ENCODE measurements at places on chromosomes 2 and 18. TPM values are rescaled to one million over a fixed set of nuclear protein-coding genes. Genes with fewer than 3 reads are reported as not detected.

SCN9A gene
- 0.90 TPM for total RNA-seq

SAG gene
- not detected for total RNA-seq

KIAA2012 gene
- total RNA-seq = not detected

C2orf80 gene
- total RNA-seq = not detected

HSPE1 gene
- total RNA-seq = 208 TPM

NYAP2 gene
- not detected for total RNA-seq

IL18R1 gene
- total RNA-seq = 0.41 TPM

ANKRD30B gene
- total RNA-seq = not detected

CTDSP1 gene
- total RNA-seq = 29.9 TPM

RAB27B gene
- 0.11 TPM for total RNA-seq

RAPGEF4 gene
- total RNA-seq = 0.69 TPM

SLC9A2 gene
- 0.03 TPM for total RNA-seq

OTX1 gene
- total RNA-seq = 0.26 TPM

AQP12B gene
- not detected for total RNA-seq

DLX1 gene
- total RNA-seq = 0.26 TPM

DPP10 gene
- 15.6 TPM for total RNA-seq

- DNase-seq = no peak
These were observed 17.5 kb downstream of the TRAPPC12 start for GRCh38 chr2:3396920-3397559.

GRCh38 chr2:193520709-193521458 is 1326.2 kb upstream of the TMEFF2 start:
- DNase-seq = no peak

- DNase-seq = no peak
These were observed 124.4 kb upstream of the SETBP1 start for GRCh38 chr18:44556296-44556695.

GRCh38 chr18:25144820-25145219 is 207.1 kb downstream of the ZNF521 start:
- DNase-seq = no peak

- DNase-seq = no peak
These were observed 51.2 kb downstream of the SLC14A2 start for GRCh38 chr18:45666520-45666919.

- no peak for DNase-seq
These were observed 455 bp downstream of the C18orf32 start for GRCh38 chr18:49486606-49486952.

DNA sequence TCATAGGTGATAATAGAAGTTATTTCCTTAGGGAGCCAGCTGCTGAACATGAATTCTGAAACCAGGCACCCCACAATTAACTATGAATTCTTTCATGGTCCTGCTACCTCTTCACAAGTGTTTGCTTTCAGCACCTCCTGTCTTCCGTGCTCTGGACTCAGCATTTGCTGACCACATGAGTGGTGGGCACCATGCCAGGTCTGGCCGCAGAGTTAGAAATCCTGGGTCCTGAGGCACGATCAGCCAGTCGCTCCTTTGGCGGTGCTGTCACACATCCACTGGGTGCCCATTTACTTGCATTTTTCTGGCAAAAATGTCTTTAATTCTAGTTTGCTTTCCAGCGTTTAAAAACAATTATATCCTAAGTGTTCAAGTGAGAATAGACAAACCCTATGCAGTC is 196.4 kb upstream of the PXDN start:
- no peak for DNase-seq

DNA sequence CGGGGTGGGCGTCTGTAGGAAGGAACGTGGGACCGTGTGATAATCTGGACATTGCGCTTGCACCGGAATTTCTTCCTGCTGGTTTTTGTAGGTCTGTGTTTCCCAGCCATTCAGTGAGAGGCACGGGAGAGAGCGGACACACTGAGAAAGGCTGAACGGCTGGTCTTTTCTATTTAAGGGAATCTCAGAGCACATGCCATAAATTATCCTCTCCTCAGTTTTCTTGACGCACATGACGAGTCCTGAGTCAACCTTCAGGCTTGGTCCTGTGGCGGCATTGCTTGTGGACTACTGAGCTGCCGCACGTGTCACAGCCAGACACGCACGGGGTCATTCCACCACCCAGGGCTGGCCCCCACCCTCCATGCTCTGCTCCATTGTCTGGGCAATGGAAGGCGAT is 519.3 kb upstream of the ID2 start:
- no peak for DNase-seq

GRCh38 chr2:173750353-173750801 is 214.8 kb downstream of the SP3 start:
- DNase-seq = peak; percentile 31

DNA sequence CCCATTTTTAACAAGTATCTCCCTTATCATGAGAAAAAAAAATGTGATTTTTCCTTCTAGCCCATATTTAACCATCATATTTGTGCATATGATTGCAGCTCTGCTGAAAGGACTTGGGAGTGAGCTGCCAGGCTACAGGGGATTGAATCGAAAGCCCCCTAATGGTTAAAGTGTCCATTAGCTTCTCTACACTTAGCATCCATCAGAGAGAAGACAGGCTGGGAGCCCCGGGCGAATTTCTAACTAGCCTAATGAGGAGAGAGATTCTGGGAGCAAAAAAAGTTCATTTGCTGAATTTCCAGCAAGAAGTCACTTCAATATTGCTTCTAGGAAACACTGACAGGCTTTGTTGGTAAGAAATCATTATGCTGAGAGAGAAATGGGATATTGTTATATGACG is 848.8 kb downstream of the TDRD15 start:
- DNase-seq = peak; percentile 6

- DNase-seq = no peak
These were observed 2.6 kb downstream of the CAB39 start for GRCh38 chr2:230715201-230715600.

- DNase-seq = no peak
These were observed 456.6 kb upstream of the ID2 start for GRCh38 chr2:8225266-8225665.

GRCh38 chr2:96953611-96953978 is 32.8 kb downstream of the FAM178B start:
- no peak for DNase-seq

DNA sequence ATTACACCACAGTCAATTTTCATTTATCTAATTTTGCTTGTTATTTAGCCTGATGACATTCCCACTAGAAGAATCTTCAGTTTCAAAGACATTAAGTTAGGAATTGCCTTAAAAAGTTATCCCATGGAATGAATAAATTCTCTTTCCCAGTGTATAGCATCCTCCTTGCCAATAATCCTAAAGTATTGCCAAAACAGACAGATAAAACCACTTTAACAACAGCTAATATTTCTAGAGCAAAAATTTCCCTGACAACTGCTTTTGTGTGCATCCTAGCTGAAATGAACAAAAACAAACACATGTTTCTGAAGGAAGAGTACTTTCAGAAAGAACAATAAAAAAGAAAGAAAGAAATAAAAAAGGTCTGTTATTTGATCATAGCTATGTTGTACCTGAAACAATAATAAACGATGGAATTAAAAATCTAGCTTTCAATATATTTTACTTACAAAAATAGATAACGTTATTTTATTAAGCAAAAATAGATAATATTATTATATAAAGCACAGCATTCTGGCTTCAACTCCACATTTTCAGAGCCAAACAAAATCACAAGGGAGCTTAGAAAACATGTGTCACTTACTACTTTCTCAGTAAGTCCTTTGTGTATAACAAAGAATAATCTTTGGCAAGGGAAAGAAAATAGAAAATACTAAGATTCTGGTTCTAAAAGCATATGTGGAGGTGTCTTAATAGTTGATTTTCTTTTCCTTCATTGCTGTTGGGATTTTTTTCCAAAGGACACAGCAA is 939.0 kb upstream of the CRIM1 start:
- DNase-seq = no peak

DNA sequence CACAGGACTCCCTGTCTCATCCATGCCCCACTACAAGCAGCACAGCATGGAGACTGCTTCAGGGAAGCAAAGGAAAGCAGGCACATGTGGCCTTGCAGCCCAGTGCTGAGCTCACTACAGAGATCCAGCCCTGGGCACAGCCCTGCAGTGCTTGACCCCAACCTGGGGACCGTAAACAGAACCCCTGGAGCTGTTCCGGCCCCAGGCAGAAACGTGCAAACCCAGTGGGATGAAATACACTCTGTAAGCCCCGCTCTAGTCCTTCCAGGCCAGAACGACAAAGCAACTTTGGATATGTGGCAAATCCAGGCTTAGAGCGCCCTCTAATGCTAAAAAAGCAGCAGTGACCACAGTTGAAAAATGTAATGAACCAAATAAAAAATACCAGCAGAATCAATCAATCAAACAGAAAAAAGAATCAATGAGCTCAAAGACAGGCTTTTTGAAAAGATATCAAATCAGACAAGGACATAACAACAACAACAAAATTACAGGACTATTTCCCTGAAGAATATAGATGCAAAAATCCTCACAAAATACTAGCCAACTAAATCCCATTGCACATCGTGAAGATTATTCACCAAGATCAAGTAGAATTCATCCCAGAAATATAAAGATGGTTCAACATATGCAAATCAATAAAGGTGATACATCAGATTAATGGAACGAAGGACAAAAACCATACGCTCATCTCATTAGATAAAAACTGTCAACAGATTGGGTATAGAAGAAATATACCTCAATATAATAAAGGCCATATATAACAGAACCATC is 45.6 kb downstream of the ZNF519 start:
- DNase-seq = peak; percentile 52

GRCh38 chr2:14626873-14627272 is 5.6 kb upstream of the LRATD1 start:
- DNase-seq = no peak

GRCh38 chr2:73838889-73839534 is 10.3 kb downstream of the STAMBP start:
- no peak for DNase-seq

DNA sequence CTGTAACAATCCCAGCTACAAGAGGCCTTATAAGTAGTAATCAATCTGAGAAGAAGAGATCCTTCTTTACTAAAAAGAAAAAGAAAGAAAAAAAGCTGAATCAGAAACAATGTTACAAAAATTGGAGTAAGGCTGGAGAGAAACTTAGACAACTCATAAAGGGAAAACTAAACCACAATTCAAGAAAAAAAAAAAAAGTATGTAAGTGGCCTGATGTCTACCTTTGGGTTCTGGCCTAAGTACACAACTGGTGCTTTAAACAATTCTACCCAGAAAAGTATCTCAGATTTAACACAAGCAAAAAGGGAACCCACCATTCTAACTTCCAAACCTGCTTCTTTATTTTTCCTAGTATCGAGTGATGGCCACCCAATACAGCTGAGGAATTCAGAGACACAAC is 45.3 kb downstream of the ZNF521 start:
- DNase-seq = no peak

DNA sequence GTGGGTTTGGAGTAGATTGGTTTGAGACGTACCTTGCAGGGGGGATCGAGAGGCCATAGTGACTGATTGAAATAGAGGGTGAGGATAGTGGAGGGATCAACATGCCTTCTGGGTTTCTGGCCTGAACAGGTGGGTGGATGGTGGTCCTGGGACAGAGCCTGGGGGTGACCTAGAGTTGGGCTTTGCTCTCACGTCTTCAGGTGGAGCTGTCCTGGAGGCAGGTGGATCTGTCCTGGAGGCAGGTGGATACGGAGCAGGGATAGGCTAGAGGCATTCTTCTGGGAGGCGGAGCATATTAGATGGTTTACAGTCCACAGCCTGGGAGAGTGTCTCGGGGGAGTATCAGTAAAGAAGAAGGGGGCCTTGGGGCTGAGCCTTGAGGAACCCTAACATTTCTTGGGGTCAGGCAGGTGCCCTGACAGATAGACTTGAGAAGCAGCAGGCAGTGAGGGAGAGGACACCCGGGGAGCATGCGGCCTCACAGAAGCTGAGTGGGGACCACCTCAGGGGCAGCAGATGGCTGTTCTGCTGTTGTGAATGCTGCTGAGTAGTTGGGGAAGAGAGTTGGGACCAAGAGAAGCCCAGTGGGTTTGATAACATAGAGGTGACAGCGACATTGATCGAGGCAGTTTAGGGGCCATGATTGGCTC is 1.6 kb downstream of the CAPN10 start:
- no peak for DNase-seq

GRCh38 chr2:105139556-105140239 is 101.8 kb downstream of the MRPS9 start:
- no peak for DNase-seq

DNA sequence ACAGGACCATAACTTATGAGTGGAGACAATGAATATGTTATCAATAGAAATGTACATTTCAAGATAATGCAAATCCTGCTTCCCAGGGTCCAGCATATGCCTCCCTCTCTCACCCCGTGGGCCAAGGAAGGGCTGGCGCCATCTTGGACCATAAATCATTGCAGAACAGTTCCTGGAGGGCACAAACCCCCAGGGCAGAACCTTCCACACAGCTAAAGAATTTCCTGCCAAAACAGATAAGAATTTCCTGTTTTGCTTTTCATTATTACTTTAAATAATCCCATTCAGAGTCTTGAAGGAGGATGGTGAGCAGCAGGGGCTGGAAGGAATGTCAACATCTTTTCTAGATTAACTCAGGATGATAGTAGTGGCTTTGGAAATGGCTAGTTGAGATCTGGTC is 53.7 kb downstream of the EHD3 start:
- DNase-seq = no peak

GRCh38 chr2:121211251-121211650 is 73.8 kb downstream of the TFCP2L1 start:
- DNase-seq = no peak

DNA sequence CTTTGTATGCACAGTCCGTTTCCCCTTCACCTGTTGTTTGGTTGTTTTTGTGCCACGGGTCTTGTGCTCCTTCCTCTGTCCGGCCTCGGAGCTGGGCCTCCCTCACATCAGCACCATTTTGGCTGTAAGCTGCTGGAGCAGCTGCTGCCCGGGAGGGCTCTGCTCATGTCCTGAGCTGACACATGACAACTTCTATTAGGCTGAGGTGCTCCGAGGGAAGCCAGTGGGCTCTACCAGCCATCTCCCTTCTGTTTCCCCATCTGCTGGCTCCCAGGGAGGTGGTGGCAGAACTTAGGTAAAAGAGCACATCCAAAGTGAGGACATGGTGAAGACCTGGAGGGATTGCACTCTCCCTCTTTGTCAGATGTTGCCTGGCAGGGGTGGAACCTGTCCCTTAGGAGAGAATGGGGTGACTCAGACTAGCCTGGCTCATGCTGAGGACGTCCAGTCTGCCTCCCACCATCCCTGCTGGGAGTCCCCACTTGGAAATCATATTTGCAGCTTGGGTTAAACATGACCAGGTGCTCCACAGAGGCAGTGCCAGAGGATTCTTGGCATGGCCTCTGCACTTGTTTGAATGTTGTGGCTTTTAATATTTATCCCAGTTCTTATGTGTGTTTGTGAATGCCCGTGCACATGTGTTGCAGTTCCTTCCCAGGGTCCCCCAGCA is 49.8 kb upstream of the TNP1 start:
- no peak for DNase-seq

DNA sequence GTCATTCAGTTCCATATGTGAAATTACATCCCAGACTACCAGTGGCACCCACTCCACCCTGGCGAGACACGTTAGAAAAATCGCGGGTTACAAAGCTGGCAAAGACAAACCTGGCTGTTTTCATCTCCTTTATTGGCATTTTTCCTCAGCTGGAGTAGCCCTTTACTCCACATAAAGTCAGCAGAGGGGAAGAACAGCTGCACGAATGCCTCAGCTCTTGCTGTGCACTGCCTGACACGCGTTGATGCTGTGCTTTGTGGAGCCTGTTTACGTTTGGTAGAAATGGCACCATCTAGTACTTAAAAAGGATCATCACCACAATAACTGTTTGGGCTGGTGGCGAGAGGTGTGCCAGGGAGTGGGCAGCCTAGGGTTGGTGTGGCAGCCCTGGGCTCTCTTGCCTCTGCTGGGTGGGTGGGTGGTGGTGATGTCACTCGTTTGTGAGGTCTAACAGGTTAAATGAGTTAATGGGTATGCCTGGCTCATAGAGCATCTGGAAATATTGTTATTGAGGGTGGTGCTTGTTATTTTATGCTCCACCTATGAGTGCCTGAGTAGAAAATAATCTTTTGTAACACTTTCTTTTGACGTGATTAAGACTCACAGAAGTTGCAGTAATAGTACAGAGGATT is 16.4 kb downstream of the FARP2 start:
- no peak for DNase-seq
